ENCODE measurements at places on chromosomes 2 and 18. TPM values are rescaled to one million over a fixed set of nuclear protein-coding genes. Genes with fewer than 3 reads are reported as not detected.

NEURL3 gene
- total RNA-seq = not detected

PPP1CB gene
- 218 TPM for total RNA-seq

LYPD6 gene
- not detected for total RNA-seq

TRAPPC12 gene
- 152 TPM for total RNA-seq

ANTXR1 gene
- total RNA-seq = not detected

ATP8B1 gene
- 0.46 TPM for total RNA-seq

SERPINE2 gene
- 4.1 TPM for total RNA-seq

GALR1 gene
- total RNA-seq = not detected

C2orf49 gene
- total RNA-seq = 27.1 TPM

EFEMP1 gene
- total RNA-seq = 0.73 TPM

DNER gene
- total RNA-seq = 0.15 TPM

USP37 gene
- total RNA-seq = 19.5 TPM

ADAM23 gene
- total RNA-seq = 9.3 TPM

PROKR1 gene
- total RNA-seq = not detected

REG1B gene
- total RNA-seq = not detected

SLC39A10 gene
- 62.4 TPM for total RNA-seq

OTOS gene
- not detected for total RNA-seq

CCDC85A gene
- total RNA-seq = not detected

LBX2 gene
- not detected for total RNA-seq

NOSTRIN gene
- not detected for total RNA-seq

GRP gene
- not detected for total RNA-seq

KIF5C gene
- 14.7 TPM for total RNA-seq

FAM110C gene
- total RNA-seq = 0.72 TPM

GAL3ST2 gene
- total RNA-seq = 1.4 TPM

CHRNG gene
- not detected for total RNA-seq

EVA1A gene
- total RNA-seq = not detected

SMARCAL1 gene
- total RNA-seq = 27.5 TPM

EMILIN1 gene
- total RNA-seq = 0.28 TPM

ALK gene
- total RNA-seq = not detected

GAD1 gene
- not detected for total RNA-seq

CASP8 gene
- 153 TPM for total RNA-seq

DSEL gene
- total RNA-seq = 1.5 TPM

DOK6 gene
- not detected for total RNA-seq

C2orf80 gene
- total RNA-seq = not detected

RAB6D gene
- total RNA-seq = not detected

SLC66A3 gene
- 21.2 TPM for total RNA-seq

SNRNP200 gene
- total RNA-seq = 254 TPM

SESTD1 gene
- total RNA-seq = 10.7 TPM

Measured in T-cell (primary cell).